Ovary (tissue), 10 donors: ENCODE measurements at places on chromosomes 1 and 21. TPM values are rescaled to one million over a fixed set of nuclear protein-coding genes. Genes with fewer than 3 reads are reported as not detected.

DNA sequence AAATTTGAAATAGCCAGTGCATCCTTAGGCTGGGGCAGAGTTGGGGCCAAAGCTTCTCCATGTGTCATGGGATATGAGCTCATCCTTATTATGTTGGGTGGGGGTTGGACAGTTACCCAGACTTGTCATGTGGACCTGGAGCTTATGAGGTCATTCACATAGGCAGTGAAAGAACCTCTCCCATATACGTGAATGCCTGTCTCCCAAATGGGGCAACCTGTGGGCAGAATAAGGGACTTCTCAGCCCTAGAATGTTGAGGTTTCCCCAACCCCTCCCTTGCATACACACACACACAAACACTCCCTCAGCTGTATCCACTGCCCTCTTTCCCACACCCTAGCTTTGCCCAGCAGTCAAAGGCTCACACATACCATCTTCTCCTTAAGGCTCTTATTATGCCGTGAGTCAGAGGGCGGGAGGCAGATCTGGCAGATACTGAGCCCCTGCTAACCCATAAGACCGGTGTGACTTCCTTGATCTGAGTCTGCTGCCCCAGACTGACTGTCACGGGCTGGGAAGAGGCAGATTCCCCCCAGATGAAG lies 2.3 kb upstream of the IVL start:
- no peak overlapping the region for H3K27ac ChIP-seq
- no peak overlapping the region for H3K4me3 ChIP-seq
- H3K4me1 ChIP-seq: no peaks in the 10 kb centered on the region

DNA sequence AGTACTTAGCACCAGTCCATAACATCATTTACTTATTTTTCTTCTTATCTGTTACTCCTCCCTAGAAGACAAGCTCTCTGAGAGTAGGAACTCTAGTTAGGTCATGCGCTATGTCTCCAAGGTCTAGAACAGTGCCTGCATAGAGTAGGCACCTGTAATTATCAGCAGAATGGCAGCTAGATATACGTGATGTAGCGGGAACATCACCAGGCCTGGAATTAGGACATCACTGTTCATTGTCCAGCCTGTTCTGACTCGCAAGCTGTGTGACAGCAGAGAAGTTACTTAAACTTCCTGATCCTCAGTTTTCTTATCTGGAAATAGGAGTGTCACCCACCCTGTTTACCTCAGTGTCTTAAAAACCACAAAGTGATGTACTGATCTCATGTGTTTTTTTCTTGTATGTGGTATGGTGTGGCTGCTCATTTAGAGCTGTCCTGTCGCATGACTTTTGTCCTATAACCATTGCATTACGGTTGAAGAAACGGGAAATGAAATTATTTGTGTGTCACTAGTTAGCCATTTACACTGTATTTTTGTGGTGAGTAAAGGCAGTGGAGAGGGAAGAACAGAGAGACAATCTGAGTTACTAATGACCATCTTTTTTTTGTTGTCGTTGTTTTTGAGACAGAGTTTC lies 37.1 kb upstream of the EXO1 start:
- no peaks in the 10 kb centered on the region for H3K4me1 ChIP-seq
- no peak overlapping the region for H3K27ac ChIP-seq
- no peak for DNase-seq
- no peaks in the 10 kb centered on the region for H3K36me3 ChIP-seq
- H3K4me3 ChIP-seq: no peak overlapping the region

Gene TIE1
- total RNA-seq: 10.4 TPM

- no peak for DNase-seq
- no peaks in the 10 kb centered on the region for H3K4me1 ChIP-seq
- H3K27ac ChIP-seq: no peak overlapping the region
- H3K4me3 ChIP-seq: no peak overlapping the region
- no peaks in the 10 kb centered on the region for H3K36me3 ChIP-seq
- no peaks in the 10 kb centered on the region for H3K27me3 ChIP-seq
Observed at GRCh38 chr1:232728507-232729263, 76.5 kb upstream of the MAP10 start.

DNA sequence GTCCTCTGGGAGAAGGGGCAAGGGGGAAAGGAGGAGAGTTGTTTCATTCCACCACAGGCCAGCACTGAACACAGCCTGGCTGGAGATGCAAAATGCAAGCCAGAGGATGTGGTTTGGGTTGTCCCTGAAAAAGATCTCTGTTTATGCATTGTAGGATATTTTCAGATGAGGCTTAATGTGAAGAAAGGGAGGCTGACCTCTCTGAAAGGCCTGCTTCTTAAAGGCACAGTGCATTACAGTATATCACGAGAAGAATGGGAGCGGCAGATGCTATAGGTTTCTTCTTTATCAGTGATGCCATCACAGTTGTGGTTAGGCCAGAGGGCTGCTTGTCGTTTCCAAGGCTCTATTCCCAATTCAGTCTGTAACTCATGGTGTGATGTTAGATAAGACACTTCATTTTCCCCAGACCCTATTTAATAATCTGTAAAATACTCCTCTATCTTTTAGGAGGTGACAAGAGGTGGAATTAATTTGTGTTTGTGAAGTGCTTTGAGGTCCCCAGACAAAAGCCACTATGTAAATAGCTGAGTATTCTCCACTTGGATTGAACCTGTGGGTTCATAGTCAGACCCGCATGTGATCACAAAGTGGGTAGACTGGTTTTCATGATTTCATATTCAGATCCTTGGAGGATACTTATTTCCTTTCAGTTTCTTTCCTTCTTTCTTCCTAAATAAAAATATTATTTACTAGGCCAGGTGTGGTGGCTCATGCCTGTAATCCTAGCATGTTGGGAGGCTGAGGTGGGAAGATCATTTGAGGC lies 76.5 kb upstream of the WDR26 start:
- DNase-seq: no peak
- H3K4me1 ChIP-seq: no peaks in the 10 kb centered on the region
- no peaks in the 10 kb centered on the region for H3K27me3 ChIP-seq
- H3K27ac ChIP-seq: no peak overlapping the region
- H3K4me3 ChIP-seq: no peak overlapping the region
- H3K36me3 ChIP-seq: no peaks in the 10 kb centered on the region

DNA sequence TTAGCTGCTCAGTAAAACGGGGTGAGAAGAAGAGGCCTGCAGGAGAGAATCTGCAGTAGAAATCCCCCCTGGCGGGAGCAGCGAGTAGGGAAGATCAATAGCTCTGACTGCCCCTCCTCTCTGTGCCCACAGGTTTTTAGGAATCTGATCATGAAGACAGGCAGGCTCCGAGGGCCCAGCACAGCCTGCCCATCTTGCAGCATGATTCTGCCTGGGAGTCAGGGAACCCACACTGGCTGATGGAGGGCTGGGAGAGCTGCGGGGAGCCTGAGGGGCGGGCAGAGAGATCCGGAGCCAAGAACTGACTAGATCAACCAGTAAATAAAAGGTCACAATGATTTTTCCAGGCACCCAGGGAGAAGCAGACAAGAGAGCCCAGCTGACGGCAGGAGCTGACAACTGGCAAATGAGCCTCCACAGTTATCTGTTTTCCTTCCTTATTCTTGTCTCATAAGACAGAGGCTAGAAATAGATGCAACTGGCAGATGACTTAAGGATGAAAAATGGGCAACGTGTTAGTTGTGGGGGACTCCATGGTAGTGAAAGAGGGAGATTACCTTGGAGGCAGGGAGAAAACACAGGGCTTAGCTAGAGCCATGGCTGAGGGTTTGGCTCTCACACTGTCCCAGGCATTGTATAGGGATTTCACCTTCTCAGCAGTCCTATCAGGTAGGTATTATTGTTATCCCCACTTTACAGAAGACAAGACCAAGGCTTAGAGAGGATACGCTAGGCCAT lies 116.2 kb downstream of the PLXNA2 start:
- H3K4me1 ChIP-seq: peaks cover 3% of the 10 kb centered on the region
- H3K4me3 ChIP-seq: no peak overlapping the region
- DNase-seq: no peak
- H3K27ac ChIP-seq: no peak overlapping the region
- H3K36me3 ChIP-seq: no peaks in the 10 kb centered on the region
- no peaks in the 10 kb centered on the region for H3K27me3 ChIP-seq

Gene LINGO4
- total RNA-seq: not detected

Gene OR6P1
- total RNA-seq: not detected

DNA sequence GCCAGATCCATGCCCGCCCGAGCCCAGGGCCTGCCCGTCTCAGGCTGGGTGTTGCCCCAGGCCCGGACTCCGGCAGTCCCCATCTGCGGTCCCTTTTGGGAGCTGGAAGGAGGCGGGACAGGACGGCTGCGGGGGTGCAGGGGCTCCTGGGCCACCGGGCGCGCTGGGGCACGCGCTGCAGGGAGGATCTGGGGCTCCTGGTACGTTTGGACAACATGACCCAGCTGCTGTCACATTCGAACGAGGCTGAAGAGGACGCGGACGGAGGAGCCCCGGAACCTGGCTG lies 6.6 kb upstream of the CALML6 start:
- no peaks in the 10 kb centered on the region for H3K36me3 ChIP-seq
- H3K27me3 ChIP-seq: no peaks in the 10 kb centered on the region
- H3K4me3 ChIP-seq: peak overlapping the region; percentile 68
- DNase-seq: no peak
- H3K4me1 ChIP-seq: peaks cover 4% of the 10 kb centered on the region

DNA sequence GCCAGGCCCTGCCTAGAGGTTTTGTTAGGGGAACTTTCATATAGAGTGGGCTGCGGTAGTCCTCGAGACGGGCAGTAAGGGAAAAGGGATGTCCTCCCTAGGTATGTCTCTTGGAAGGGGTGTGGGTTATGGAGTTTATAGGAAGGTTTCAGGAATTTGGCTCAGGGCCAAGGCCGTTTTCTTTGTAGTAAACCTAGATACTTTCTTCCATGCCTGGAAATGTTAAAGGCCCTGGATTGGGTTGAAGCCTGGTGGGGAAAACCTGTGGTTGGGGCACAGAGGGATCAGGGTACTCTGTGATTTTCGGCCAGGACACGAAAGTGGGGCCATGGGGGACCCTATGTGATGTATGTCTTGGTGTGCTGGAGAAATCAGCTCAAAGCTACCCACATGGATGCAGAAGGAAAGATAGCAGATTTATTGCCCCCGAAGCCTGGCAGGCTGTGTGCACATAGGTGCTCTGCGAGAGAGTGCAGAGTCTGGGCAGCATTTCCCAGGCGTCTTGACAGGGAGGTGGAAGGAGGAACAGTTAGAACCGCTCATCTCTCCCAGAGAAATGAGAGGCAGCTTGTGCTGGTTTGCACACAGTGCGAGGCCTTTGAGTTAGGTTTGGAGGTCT lies 1.7 kb downstream of the SNAP47 start:
- peaks cover 19% of the 10 kb centered on the region for H3K4me1 ChIP-seq
- H3K27me3 ChIP-seq: no peaks in the 10 kb centered on the region
- peak; percentile 53 for DNase-seq
- H3K27ac ChIP-seq: peak overlapping the region; percentile 29
- no peak overlapping the region for H3K4me3 ChIP-seq

Gene SMCP
- total RNA-seq: not detected

DNA sequence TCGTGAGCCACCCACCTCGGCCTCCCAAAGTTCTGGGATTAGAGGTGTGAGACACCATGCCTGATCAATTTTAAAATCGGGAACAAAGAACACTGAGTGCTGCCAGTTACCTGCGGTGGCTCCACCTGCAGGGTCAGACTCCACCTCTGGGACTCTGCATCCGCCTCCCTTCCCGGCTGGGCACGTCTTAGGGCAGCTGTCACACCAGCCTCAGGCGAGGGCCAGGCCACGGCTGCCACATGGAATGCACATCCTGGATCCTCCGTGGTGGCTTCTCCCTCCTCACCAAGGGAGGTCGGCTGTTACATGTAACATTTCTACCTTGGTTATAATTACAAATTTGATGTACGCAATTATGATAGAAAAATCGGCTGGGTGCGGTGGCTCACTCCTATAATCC lies 5.9 kb upstream of the MXRA8 start:
- peaks cover 2% of the 10 kb centered on the region for H3K4me1 ChIP-seq
- H3K4me3 ChIP-seq: no peak overlapping the region
- H3K27ac ChIP-seq: no peak overlapping the region
- no peak for DNase-seq
- H3K27me3 ChIP-seq: no peaks in the 10 kb centered on the region
- no peaks in the 10 kb centered on the region for H3K36me3 ChIP-seq

GRCh38 chr1:170067253-170067819 lies 7.2 kb downstream of the KIFAP3 start:
- H3K4me3 ChIP-seq: no peak overlapping the region
- no peak for DNase-seq
- no peaks in the 10 kb centered on the region for H3K36me3 ChIP-seq
- peaks cover 5% of the 10 kb centered on the region for H3K4me1 ChIP-seq
- no peak overlapping the region for H3K27ac ChIP-seq

Gene KRTAP6-2
- total RNA-seq: not detected

DNA sequence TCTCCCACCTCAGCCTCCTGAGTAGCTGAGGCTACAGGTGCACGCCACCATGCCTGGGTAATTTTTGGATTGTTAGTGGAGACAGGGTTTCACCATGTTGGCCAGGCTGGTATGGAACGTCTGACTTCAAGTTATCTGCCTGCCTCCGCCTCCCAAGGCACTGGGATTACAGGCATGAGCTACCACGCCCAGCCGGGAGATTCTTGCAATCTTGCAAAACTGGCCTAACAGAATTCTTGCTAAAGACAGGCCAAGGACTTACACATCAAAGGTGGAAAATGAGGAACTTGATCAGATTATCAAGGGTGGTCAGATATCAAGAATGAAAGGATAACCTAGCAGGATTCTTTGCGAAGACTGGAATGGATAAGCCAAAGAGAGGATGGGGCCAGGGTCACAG lies 98.3 kb upstream of the TIAM1 start:
- no peak overlapping the region for H3K4me3 ChIP-seq
- H3K4me1 ChIP-seq: peaks cover 1% of the 10 kb centered on the region
- no peaks in the 10 kb centered on the region for H3K36me3 ChIP-seq
- DNase-seq: no peak
